Osteoblast (primary cell): ENCODE measurements at places on chromosomes 6 and 20. TPM values are rescaled to one million over a fixed set of nuclear protein-coding genes. Genes with fewer than 3 reads are reported as not detected.
A peak's percentile ranks its signal among the peaks of the same experiment; 100 is the strongest.

GRCh38 chr20:13875265-13875811 lies 90.5 kb downstream of the NDUFAF5 start:
- H3K27ac ChIP-seq = no peak overlapping the region
- DNase-seq = no peak
- H3K36me3 ChIP-seq = no peaks in the 10 kb centered on the region
- H3K4me1 ChIP-seq = no peaks in the 10 kb centered on the region

GRCh38 chr6:129069006-129069405 lies 186.1 kb downstream of the LAMA2 start:
- no peak overlapping the region for H3K4me3 ChIP-seq
- H3K27ac ChIP-seq = no peak overlapping the region
- DNase-seq = no peak
- no peaks in the 10 kb centered on the region for H3K36me3 ChIP-seq
- H3K27me3 ChIP-seq = no peaks in the 10 kb centered on the region

- no peak overlapping the region for H3K27ac ChIP-seq
- no peaks in the 10 kb centered on the region for H3K27me3 ChIP-seq
- DNase-seq = no peak
Measured at GRCh38 chr20:5691918-5692618, 58.1 kb upstream of the SHLD1 start.

DNA sequence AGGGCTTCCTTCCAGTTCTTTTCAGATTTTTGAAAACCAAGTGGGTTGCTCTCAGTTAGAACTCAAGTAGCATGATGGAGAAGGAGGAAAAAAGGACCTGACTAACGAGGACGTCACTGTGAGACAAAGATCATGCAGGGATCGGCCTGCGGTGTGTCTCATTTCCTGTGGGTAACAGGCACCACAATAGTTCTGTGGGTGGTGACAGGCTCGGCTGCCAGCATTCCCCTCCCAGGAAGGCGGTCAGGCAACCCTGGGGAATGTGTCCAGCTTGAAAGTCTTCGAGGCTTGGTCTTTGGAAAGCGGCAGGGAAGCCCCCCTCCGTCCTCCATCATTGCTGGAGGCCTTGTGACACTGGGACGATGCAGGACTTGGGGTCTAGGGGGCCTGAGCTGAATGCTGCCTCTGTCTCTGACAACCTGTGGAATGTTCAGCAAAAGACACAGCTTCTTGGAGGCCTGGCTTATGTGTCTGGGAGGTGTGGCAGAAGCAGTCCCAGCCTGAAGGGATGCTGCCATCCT lies 121.0 kb downstream of the BCAS1 start:
- H3K36me3 ChIP-seq = no peaks in the 10 kb centered on the region
- H3K4me1 ChIP-seq = peaks cover 19% of the 10 kb centered on the region
- H3K4me3 ChIP-seq = peak overlapping the region; percentile 20
- H3K27ac ChIP-seq = peak overlapping the region; percentile 92
- peak; percentile 94 for DNase-seq

- H3K27ac ChIP-seq = peak overlapping the region; percentile 75
- H3K4me1 ChIP-seq = peaks cover 17% of the 10 kb centered on the region
- DNase-seq = peak; percentile 85
- no peaks in the 10 kb centered on the region for H3K36me3 ChIP-seq
- no peak overlapping the region for H3K4me3 ChIP-seq
- H3K27me3 ChIP-seq = no peaks in the 10 kb centered on the region
Measured at GRCh38 chr6:139608466-139609261, 234.2 kb upstream of the CITED2 start.

DNA sequence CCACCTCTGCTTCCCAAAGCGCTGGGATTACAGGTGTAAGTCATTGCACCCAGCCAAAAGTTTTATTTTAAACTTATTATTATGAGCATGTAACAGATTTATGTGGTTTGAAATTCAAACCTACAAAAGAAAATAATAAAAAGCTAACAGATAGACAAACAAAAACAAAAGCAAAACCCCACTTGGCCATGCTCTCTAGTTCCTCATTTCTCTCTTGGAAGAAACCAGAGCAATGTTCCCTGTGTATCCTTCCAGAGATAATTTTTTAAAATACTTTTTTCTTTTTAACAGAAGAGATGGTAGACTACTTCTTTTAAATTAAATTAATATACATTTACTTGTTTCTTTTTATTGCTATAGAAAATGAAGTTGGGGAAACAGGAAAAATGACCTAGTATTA lies 28.0 kb upstream of the SLC17A3 start:
- no peak for DNase-seq
- H3K27me3 ChIP-seq = no peaks in the 10 kb centered on the region
- no peaks in the 10 kb centered on the region for H3K36me3 ChIP-seq
- no peak overlapping the region for H3K27ac ChIP-seq
- H3K4me1 ChIP-seq = no peaks in the 10 kb centered on the region
- H3K4me3 ChIP-seq = no peak overlapping the region

DNA sequence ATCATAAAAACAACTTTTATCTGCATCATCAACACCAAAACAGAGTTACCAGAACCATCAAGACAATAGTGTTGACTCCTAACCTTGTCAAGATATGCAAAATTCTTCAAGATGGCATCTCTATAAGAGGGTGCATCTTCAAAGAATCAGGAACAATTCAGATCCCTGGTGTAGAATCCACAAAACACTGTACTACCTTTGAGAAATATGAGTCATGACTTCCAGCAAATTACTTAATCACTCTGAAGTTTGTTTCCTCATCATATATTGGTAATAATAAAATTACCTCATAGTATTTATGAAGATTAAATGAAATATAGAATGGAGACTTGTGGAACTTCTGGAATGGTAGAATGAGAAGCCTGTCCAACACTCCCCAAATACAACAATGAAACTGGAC lies 221.3 kb upstream of the SUPT3H start:
- no peak for DNase-seq
- H3K27me3 ChIP-seq = no peaks in the 10 kb centered on the region
- no peaks in the 10 kb centered on the region for H3K36me3 ChIP-seq
- no peaks in the 10 kb centered on the region for H3K4me1 ChIP-seq
- no peak overlapping the region for H3K27ac ChIP-seq
- no peak overlapping the region for H3K4me3 ChIP-seq

GRCh38 chr6:126625019-126625418 lies 285.1 kb downstream of the CENPW start:
- DNase-seq = no peak
- H3K4me3 ChIP-seq = no peak overlapping the region
- no peaks in the 10 kb centered on the region for H3K4me1 ChIP-seq
- H3K36me3 ChIP-seq = no peaks in the 10 kb centered on the region
- no peak overlapping the region for H3K27ac ChIP-seq

- no peaks in the 10 kb centered on the region for H3K27me3 ChIP-seq
- DNase-seq = no peak
- peaks cover 22% of the 10 kb centered on the region for H3K4me1 ChIP-seq
- no peaks in the 10 kb centered on the region for H3K36me3 ChIP-seq
Measured at GRCh38 chr20:41142919-41143318, 5.6 kb downstream of the PLCG1 start.

- H3K27ac ChIP-seq = no peak overlapping the region
- H3K27me3 ChIP-seq = no peaks in the 10 kb centered on the region
- peak overlapping the region; percentile 54 for H3K4me3 ChIP-seq
- no peak for DNase-seq
Measured at GRCh38 chr6:19432966-19433498, 404.1 kb upstream of the ID4 start.

GRCh38 chr20:24060851-24061590 lies 72.4 kb upstream of the GGTLC1 start:
- H3K4me1 ChIP-seq = no peaks in the 10 kb centered on the region
- no peak overlapping the region for H3K27ac ChIP-seq
- H3K36me3 ChIP-seq = no peaks in the 10 kb centered on the region
- no peak overlapping the region for H3K4me3 ChIP-seq

GRCh38 chr6:1137849-1138248 lies 174.0 kb upstream of the FOXQ1 start:
- no peak for DNase-seq
- peaks cover 16% of the 10 kb centered on the region for H3K4me1 ChIP-seq
- H3K4me3 ChIP-seq = no peak overlapping the region
- no peak overlapping the region for H3K27ac ChIP-seq
- H3K36me3 ChIP-seq = no peaks in the 10 kb centered on the region
- H3K27me3 ChIP-seq = no peaks in the 10 kb centered on the region

GRCh38 chr20:62858058-62858830 lies 3.4 kb downstream of the TCFL5 start:
- H3K4me3 ChIP-seq = no peak overlapping the region
- peaks cover 8% of the 10 kb centered on the region for H3K4me1 ChIP-seq
- peak; percentile 44 for DNase-seq
- H3K36me3 ChIP-seq = peaks cover 34% of the 10 kb centered on the region
- no peak overlapping the region for H3K27ac ChIP-seq

GRCh38 chr6:157158456-157158855 lies 164.9 kb downstream of the TMEM242 start:
- no peaks in the 10 kb centered on the region for H3K4me1 ChIP-seq
- no peaks in the 10 kb centered on the region for H3K36me3 ChIP-seq
- no peaks in the 10 kb centered on the region for H3K27me3 ChIP-seq
- H3K4me3 ChIP-seq = no peak overlapping the region
- no peak overlapping the region for H3K27ac ChIP-seq
- no peak for DNase-seq

DNA sequence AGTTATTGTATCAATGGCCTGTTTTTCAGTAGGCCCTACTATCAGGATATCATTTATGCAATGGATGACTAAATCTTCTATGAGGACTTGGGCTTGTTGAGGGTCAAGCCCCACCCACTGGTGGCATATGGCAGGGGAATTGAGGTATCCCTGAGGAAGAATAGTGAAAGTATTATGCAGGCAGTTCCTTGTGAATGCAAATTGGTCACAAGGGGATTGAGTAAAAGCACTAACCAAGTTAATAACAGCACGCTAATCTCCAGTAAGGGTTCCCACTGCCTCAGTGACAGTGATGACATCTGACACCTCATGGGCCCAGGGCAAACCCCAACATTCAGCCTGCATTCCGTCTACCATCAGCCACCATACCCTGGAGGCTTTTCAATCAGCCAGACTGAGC lies 14.9 kb downstream of the BPIFA1 start:
- H3K4me1 ChIP-seq = no peaks in the 10 kb centered on the region
- no peak overlapping the region for H3K27ac ChIP-seq
- H3K36me3 ChIP-seq = no peaks in the 10 kb centered on the region
- H3K27me3 ChIP-seq = no peaks in the 10 kb centered on the region
- no peak for DNase-seq

GRCh38 chr20:9736373-9736772 lies 102.5 kb downstream of the PAK5 start:
- no peak overlapping the region for H3K4me3 ChIP-seq
- no peak for DNase-seq
- no peak overlapping the region for H3K27ac ChIP-seq
- H3K27me3 ChIP-seq = no peaks in the 10 kb centered on the region
- H3K4me1 ChIP-seq = no peaks in the 10 kb centered on the region

GRCh38 chr6:106107043-106107613 lies 21.0 kb downstream of the PRDM1 start:
- H3K27ac ChIP-seq = no peak overlapping the region
- H3K4me1 ChIP-seq = peaks cover 8% of the 10 kb centered on the region

GRCh38 chr6:118813775-118814174 lies 80.2 kb upstream of the ASF1A start:
- H3K4me1 ChIP-seq = peaks cover 6% of the 10 kb centered on the region
- DNase-seq = no peak
- H3K27me3 ChIP-seq = no peaks in the 10 kb centered on the region
- no peak overlapping the region for H3K4me3 ChIP-seq
- H3K36me3 ChIP-seq = peaks cover 15% of the 10 kb centered on the region

GRCh38 chr20:49845060-49845459 lies 32.4 kb downstream of the SLC9A8 start:
- peaks cover 25% of the 10 kb centered on the region for H3K36me3 ChIP-seq
- H3K4me3 ChIP-seq = no peak overlapping the region
- H3K4me1 ChIP-seq = no peaks in the 10 kb centered on the region
- no peak for DNase-seq

- H3K4me1 ChIP-seq = no peaks in the 10 kb centered on the region
- H3K27me3 ChIP-seq = no peaks in the 10 kb centered on the region
- no peak overlapping the region for H3K4me3 ChIP-seq
- no peak for DNase-seq
- no peak overlapping the region for H3K27ac ChIP-seq
Measured at GRCh38 chr20:59204165-59204894, 40.7 kb downstream of the ZNF831 start.

DNA sequence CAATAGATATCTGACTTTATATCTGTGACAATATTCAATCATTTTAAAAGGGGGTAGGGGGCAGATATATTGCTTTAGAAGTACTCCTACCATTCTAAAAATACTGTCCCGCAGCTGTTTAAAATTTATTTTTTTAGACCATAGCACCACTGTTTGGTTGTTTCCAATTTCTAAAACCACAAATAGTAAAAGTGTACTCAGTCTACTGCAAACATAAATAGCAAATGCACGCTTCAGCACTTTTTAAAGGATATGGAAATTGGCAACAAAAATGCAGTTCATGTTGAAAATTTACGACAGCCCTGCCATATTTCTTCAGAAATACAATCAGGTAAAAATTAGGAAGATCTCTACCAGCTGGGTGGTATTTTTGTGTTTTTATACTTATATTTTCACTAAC lies 132.0 kb upstream of the RUNX2 start:
- H3K27ac ChIP-seq = no peak overlapping the region
- H3K4me3 ChIP-seq = no peak overlapping the region
- H3K4me1 ChIP-seq = no peaks in the 10 kb centered on the region
- H3K27me3 ChIP-seq = no peaks in the 10 kb centered on the region

DNA sequence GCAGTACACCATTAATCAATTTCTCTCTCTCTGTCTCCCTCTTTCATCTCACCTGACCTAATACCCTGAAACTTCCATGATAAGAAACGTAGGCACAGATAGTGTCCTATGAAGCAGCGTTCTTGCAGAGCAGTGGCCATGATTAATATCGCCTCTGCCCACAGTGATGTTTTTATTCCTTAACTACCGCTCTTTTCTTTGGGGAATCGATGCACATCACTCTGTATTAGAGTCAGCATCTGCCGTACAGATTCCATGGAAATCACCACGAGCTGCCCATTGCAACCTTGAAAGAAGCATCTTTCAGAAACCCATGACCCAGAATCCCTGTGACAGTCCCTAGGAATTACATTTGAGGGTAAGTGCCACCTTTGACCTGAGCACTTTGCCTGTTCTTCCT lies 152.0 kb upstream of the ECI2 start:
- no peaks in the 10 kb centered on the region for H3K4me1 ChIP-seq
- H3K4me3 ChIP-seq = no peak overlapping the region
- no peak overlapping the region for H3K27ac ChIP-seq
- no peaks in the 10 kb centered on the region for H3K36me3 ChIP-seq
- H3K27me3 ChIP-seq = peaks cover 31% of the 10 kb centered on the region

- DNase-seq = no peak
- no peaks in the 10 kb centered on the region for H3K27me3 ChIP-seq
- no peaks in the 10 kb centered on the region for H3K4me1 ChIP-seq
- H3K4me3 ChIP-seq = no peak overlapping the region
- no peak overlapping the region for H3K27ac ChIP-seq
Measured at GRCh38 chr6:49300443-49300842, 162.6 kb downstream of the MMUT start.

GRCh38 chr6:130769861-130770260 lies 57.3 kb upstream of the SMLR1 start:
- no peaks in the 10 kb centered on the region for H3K4me1 ChIP-seq
- no peak overlapping the region for H3K27ac ChIP-seq
- DNase-seq = no peak
- no peak overlapping the region for H3K4me3 ChIP-seq
- no peaks in the 10 kb centered on the region for H3K27me3 ChIP-seq

ADGRF4 gene
- under 0.01 TPM in 2 replicates for total RNA-seq

AURKA gene
- 4.7 and 8.0 TPM in 2 replicates for total RNA-seq

PHACTR1 gene
- 0.36 and 1.2 TPM in 2 replicates for total RNA-seq

BANF2 gene
- not detected in 2 replicates for total RNA-seq

SLC32A1 gene
- total RNA-seq = not detected in 2 replicates

TSBP1 gene
- not detected in 2 replicates for total RNA-seq

LTA gene
- total RNA-seq = not detected in 2 replicates

PIGU gene
- total RNA-seq = 8.3 and 9.0 TPM in 2 replicates
